ENCODE measurements at places on chromosomes 2 and 18. TPM values are rescaled to one million over a fixed set of nuclear protein-coding genes. Genes with fewer than 3 reads are reported as not detected.

DNA sequence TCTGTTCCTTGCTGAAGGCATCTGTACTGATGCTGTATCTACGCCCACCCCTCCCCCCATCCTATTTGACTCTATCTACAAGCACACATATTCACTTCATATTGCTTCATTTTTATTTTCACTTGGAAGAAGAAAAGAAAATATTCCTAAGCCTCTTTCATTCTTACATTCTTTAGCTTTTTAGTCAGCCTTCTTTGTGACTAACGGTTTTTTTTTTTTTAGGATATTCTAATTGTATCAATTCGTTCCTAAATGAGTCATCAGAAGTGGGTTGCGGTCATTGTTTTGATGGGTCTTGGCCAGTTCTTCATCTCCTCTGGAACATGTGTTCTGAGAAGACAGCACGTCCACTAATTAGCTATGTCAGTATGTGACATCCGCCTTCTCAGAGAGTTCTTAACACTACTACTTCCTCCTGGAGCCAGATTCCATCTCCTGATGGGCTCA is 88.7 kb downstream of the MYO1B start:
- no peak for DNase-seq

GRCh38 chr18:47932603-47933002 is 2.1 kb upstream of the SMAD2 start:
- no peak for DNase-seq

Gene WDR12
- 53.4 TPM for total RNA-seq

Gene KCNS3
- total RNA-seq: 2.8 TPM

GRCh38 chr2:157746234-157746950 is 117.7 kb upstream of the ACVR1C start:
- DNase-seq: no peak

DNA sequence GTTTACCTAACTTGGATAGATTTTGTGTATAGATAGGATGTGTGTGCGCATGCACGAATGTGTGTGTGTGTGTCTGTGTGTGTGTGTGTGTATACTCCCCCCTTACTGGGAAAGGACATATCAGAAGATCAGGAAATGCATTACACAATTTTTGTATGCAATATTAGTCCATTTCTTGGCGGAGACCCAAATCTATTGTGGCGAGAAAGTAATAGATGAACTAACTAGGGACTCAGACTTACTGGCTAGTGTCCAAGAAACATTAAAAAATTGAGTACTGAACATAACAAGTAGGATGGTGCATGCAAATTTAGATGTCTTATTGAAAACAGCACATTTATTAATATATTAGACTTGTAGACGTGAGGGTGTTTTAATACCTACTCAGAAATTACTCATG is 1036.5 kb upstream of the FANCL start:
- no peak for DNase-seq

DNA sequence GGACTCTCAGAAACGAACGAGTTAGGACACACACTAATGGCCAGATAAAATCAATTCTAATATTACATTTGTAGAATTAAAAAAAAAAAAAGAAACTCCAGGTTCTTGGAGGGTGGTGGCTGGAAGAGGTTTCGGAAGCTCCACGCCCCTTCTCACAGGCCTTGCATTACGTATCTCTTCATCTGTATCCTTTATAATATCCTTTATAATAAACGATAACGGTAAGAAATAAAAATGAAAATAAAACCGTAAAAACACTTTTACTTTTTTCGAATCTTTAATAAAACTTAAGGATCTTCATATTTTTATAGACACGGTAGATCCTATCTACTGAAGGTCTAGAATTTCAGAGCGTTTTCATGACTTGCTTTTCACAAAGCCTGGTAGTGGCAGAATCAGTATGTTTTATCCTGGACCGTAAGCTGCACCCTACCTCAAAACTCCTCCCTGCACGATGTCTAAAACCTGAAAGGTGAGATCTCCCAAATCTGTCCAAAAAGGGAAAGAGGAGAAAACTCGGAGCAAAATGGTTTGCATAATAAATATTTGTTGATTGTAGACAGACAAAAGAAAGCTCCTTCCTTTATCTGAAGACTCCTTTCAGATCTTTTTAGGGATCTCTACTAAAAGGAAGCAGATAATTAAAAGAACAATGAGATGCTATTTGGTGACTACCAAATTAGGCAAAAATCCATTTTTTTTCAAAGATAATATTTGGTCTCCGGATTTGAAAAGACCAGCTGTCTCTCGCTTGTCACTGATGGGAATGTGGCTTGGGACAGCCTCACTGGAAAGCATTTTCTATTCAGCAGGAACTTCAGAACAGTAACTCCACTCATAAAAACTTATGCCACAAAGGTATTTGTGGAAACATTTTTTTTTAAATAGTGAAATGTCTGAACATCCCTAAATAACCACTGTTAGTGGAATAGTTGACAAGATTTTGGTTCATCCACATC is 2.0 kb upstream of the CXCR4 start:
- no peak for DNase-seq

GRCh38 chr2:98892871-98893270 is 43.2 kb downstream of the CRACDL start:
- DNase-seq: no peak

- no peak for DNase-seq
These were observed 5.5 kb downstream of the GCKR start for GRCh38 chr2:27502142-27502541.

Gene CNDP1
- total RNA-seq: not detected

DNA sequence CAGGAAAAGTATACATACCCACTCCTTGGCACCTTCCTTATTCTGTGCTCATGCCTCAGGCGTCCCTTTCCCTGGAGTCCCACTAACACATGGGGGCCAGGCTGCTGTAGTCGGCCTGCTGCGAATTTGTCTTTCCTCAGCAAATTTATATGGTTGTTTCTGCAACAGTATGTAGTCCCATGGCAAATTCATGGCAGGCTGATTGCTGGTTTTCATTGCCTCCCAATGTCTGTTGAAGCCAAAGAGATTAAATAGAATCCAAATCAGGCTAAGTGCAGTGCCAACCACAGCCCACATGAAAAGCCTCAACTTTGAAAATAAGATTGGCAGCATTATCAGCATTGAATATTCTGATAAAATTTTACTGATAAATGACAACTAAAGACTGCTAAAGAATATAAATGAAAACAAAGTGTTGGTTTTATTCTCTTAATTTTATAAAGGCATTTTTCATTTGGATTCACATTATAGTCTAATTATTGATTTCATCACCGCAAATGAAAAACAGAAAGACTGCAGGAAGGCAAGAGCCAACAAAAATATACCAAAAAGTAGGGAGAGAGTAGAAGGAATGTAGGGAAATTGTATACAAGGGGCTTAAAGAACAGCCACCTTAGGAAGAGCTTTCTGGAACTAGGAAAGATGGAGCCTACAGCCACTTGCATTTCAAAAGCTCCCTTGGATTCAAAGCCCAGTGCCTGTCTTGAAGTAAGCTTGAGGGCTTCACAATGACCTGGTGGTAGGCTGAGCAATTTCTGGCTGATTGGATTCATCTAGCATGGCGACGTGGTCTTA is 283.7 kb upstream of the MMADHC start:
- DNase-seq: no peak

- no peak for DNase-seq
These were observed 219.2 kb upstream of the UBE2E3 start for GRCh38 chr2:180761224-180761623.

Gene TMEM198
- total RNA-seq: 4.1 TPM

Gene CHPF
- total RNA-seq: 72.4 TPM

GRCh38 chr18:71707985-71708500 is 836.1 kb downstream of the CBLN2 start:
- no peak for DNase-seq

Gene MORN2
- total RNA-seq: 14.3 TPM

- DNase-seq: no peak
These were observed 40.6 kb upstream of the INHBB start for GRCh38 chr2:120305296-120305695.

Gene UGT1A3
- not detected for total RNA-seq

DNA sequence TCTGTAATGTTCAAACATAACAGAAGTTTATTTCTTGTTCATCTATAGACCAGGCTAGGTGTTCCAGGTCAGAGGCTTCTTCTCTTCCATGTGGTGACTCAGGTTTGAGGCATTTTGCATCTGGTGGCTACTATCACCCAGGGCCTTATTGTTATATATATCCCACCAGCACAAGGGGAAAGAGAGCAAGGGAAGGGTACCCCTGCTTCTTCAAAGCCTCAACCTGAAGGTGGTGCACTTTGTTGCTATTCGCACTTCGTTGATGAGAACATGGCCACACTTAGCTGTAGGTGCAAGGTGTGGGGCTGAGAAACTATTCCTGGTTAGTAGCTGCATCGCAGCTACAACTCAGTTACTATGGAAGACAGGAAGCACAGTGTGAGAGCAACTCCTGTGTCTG is 27.4 kb upstream of the SLC3A1 start:
- no peak for DNase-seq

- DNase-seq: no peak
These were observed 80.0 kb upstream of the TMEM200C start for GRCh38 chr18:5975111-5976002.

Gene VIL1
- total RNA-seq: not detected

Gene ACADL
- 2.5 TPM for total RNA-seq

GRCh38 chr2:213125646-213126347 is 25.6 kb downstream of the IKZF2 start:
- no peak for DNase-seq

Gene REG3G
- not detected for total RNA-seq

DNA sequence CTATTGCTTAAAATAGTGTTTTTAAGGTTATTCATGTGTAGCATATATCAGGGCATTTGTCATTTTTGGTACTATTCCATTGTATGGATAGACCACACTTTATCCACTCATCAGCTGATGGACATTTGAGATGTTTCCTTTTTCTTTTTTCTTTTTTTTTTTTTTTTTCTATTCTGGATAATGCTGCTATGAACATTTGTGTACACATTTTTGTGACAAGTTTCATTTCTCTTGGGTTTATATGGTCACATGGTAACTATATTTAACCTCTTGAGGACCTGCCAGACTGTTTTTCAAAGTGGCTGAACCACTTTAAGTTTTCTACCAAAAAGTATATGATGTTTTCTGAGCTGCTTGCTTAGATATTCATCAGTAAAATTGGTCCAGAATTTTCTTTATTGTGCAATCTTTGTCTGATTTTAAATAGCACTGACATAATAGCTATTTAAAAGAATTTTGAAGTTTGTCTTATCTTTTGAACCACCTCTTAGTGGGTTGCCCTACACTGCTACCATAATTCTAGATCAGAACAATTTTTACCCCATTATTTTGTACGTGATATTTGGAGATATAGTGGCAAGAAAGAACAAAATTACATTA is 219.4 kb upstream of the SIX3 start:
- no peak for DNase-seq

Gene SETBP1
- 9.8 TPM for total RNA-seq
